ENCODE measurements at places on chromosomes 3 and 15. TPM values are rescaled to one million over a fixed set of nuclear protein-coding genes. Genes with fewer than 3 reads are reported as not detected.
A peak's percentile ranks its signal among the peaks of the same experiment; 100 is the strongest.

The NEO1 gene
- total RNA-seq, result 35.0 TPM

DNA sequence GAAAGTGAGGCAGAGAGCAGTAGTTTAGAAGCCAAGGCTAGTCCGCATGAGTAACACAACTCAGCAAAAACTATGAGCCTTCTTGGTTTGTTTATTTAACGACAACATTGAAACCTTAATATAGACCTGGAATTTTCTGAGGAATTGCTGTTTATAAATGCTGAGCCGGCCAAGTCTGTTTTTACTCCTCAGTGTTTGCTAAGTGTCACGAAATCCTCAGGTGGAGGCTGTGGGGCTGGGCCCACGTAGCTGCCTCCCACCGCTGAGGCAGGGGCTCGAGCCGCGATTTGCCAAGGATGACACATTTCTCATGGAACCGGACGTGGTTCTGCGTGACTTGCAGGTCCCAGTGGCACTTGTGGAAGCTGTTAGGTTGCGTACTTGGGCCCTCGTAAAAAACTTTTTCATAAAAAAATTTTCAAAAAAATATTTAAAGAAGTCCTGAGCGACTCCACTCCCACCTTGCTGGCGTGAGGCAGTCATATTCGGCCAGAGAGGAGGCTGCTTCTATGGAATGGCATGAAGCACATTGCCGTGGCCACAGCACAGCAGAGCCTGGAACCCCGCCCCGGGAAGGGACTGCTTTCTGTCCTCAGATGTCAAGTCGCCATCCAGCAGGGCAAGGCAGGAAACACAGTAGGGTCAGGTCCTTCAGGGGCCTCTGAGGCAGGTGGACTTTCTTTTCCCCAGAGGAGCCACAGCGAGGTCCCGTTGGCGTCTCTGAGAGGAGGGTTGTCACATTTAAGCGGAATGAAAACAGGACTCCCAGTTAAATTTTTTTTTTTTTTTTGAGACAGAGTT is 64.8 kb upstream of the PCSK6 start:
- no peak overlapping the region for H3K4me3 ChIP-seq
- DNase-seq, result no peak
- no peak overlapping the region for H3K27ac ChIP-seq
- H3K36me3 ChIP-seq, result no peaks in the 10 kb centered on the region
- no peaks in the 10 kb centered on the region for H3K4me1 ChIP-seq

The HACD2 gene
- total RNA-seq, result 19.5 TPM

DNA sequence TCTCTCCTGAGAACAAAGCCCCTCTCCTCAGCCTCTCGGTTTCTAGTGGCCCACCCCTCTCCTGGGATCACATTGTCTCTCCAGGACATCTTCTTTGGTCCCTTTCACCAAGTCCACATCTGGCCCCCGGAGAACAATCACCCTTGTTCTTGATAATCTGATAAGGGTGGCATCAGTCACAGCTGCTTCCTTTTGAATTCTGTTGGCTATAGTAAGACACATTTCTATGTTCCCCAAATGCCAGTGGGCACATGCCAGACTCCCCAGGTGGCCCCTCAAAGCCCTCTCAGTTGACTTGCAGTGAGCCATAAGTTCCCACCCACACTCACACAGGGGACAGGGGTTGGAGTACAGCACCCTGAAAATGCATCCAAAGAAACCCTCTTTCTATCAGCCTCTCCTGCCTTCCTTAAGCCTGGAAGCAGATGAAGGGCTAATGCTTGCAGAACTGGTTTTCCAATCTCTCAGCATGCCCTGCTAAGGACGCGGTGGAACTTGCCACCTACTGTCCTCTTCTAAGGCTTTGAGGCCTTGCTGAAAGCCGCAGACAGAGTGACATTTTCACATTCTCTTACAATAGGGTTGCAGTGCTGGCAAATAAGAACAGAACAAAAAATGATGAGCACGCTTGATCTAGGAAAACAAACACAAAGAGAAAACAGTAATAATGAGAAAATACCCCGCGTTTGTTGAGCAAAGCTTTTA is 101.3 kb upstream of the SLCO3A1 start:
- no peak overlapping the region for H3K4me3 ChIP-seq
- H3K36me3 ChIP-seq, result no peaks in the 10 kb centered on the region
- no peaks in the 10 kb centered on the region for H3K27me3 ChIP-seq

DNA sequence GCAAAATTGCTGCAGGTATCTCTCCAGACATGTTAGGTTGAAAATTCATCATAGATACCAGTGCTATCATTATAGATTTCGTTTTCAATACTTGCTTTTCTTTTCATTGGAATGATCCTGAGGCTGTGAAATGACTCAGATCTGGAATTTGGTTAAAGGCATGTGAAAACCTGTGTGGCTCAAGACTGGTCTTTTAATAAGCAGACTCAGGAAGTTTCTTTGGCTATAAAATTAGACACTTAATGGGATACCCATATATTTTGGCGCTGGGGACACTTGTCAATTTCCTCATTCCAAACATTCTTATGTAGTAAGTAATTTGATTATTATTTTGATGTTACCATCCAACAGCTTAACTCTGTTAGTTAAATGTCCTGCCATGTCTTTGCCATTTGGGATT is 1041.1 kb upstream of the GBE1 start:
- no peak for DNase-seq
- H3K4me3 ChIP-seq, result no peak overlapping the region
- no peaks in the 10 kb centered on the region for H3K27me3 ChIP-seq
- H3K27ac ChIP-seq, result no peak overlapping the region

- no peaks in the 10 kb centered on the region for H3K36me3 ChIP-seq
- peaks cover 16% of the 10 kb centered on the region for H3K4me1 ChIP-seq
- DNase-seq, result peak; percentile 54
- no peaks in the 10 kb centered on the region for H3K27me3 ChIP-seq
- H3K4me3 ChIP-seq, result no peak overlapping the region
Measured at GRCh38 chr15:33581032-33581431, 270.3 kb downstream of the RYR3 start.

GRCh38 chr15:27438403-27439375 is 467.7 kb downstream of the GABRG3 start:
- H3K4me3 ChIP-seq, result no peak overlapping the region
- H3K27ac ChIP-seq, result no peak overlapping the region

The SLC2A2 gene
- 0.36 TPM for total RNA-seq

DNA sequence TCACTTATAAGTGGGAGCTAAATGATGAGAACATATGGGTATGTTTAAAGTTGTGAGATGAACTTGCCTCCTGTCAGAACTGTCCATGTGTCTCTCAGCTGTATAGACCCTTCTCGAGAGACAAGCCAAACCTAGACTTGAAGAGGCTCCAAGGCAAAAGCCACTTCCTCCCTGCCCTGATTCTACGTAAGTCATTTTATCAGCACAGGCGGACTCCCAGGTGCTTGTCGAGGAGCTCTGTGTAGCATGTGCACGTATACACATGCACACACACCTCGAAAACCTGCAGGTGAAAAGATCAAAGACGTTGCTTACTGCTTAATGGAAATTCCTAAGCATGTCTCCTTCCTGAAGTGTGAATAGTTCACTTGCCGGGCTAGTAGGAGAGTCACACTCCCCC is 5.6 kb upstream of the CLEC3B start:
- no peaks in the 10 kb centered on the region for H3K36me3 ChIP-seq
- no peaks in the 10 kb centered on the region for H3K27me3 ChIP-seq
- DNase-seq, result no peak
- H3K4me3 ChIP-seq, result no peak overlapping the region
- no peak overlapping the region for H3K27ac ChIP-seq
- H3K4me1 ChIP-seq, result peaks cover 27% of the 10 kb centered on the region

The SLC22A14 gene
- 0.12 TPM for total RNA-seq

The RETNLB gene
- not detected for total RNA-seq

DNA sequence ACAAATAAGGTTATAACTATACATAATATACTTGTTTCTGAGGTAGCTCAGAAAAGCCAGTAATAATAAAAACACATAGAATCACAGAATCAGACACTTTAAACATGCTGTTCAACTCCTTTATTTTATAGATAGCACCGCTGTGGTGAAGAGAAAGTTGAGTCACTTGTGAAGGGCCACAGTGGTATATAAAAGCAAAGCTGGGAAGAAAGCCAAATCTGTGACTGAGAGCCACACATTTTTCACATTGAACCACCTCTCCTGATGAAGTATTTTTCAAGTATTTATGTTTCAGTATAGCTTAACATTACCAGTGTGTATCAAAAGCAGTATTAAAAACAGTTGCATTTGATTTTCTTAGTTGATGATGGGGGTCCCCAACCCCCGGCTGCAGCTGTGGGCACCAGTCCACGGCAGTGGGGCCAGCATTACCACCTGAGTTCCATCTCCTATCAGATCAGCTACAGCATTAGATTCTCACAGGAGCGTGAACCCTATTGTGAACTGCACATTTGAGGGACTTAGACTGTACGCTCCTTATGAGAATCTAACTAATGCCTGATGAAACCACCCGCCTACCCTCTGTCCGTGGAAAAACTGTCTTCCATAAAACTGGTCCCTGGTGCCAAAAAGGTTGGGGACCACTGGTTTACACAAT is 46.2 kb downstream of the TBL1XR1 start:
- no peak overlapping the region for H3K4me3 ChIP-seq
- H3K36me3 ChIP-seq, result no peaks in the 10 kb centered on the region
- H3K4me1 ChIP-seq, result peaks cover 14% of the 10 kb centered on the region
- DNase-seq, result no peak
- H3K27me3 ChIP-seq, result no peaks in the 10 kb centered on the region

GRCh38 chr3:162398554-162398953 is 901.9 kb downstream of the OTOL1 start:
- H3K4me3 ChIP-seq, result no peak overlapping the region
- H3K27me3 ChIP-seq, result no peaks in the 10 kb centered on the region
- no peaks in the 10 kb centered on the region for H3K4me1 ChIP-seq
- DNase-seq, result no peak
- H3K36me3 ChIP-seq, result no peaks in the 10 kb centered on the region

GRCh38 chr15:94856267-94856854 is 625.0 kb downstream of the MCTP2 start:
- no peak for DNase-seq
- H3K36me3 ChIP-seq, result no peaks in the 10 kb centered on the region
- H3K27me3 ChIP-seq, result no peaks in the 10 kb centered on the region
- H3K4me1 ChIP-seq, result peaks cover 2% of the 10 kb centered on the region
- H3K4me3 ChIP-seq, result no peak overlapping the region
- no peak overlapping the region for H3K27ac ChIP-seq

The GPR15 gene
- 0.23 TPM for total RNA-seq

- DNase-seq, result peak; percentile 46
- peak within 1 kb of the TSS; percentile 82 for H3K4me3 ChIP-seq
- H3K36me3 ChIP-seq, result no peaks in the 10 kb centered on the region
Measured at GRCh38 chr3:191329654-191330529, at the start of gene UTS2B. TSS of gene UTS2B (minus strand) at chr3:191330526. CDS start at chr3:191282189, 48,337 bp downstream.

DNA sequence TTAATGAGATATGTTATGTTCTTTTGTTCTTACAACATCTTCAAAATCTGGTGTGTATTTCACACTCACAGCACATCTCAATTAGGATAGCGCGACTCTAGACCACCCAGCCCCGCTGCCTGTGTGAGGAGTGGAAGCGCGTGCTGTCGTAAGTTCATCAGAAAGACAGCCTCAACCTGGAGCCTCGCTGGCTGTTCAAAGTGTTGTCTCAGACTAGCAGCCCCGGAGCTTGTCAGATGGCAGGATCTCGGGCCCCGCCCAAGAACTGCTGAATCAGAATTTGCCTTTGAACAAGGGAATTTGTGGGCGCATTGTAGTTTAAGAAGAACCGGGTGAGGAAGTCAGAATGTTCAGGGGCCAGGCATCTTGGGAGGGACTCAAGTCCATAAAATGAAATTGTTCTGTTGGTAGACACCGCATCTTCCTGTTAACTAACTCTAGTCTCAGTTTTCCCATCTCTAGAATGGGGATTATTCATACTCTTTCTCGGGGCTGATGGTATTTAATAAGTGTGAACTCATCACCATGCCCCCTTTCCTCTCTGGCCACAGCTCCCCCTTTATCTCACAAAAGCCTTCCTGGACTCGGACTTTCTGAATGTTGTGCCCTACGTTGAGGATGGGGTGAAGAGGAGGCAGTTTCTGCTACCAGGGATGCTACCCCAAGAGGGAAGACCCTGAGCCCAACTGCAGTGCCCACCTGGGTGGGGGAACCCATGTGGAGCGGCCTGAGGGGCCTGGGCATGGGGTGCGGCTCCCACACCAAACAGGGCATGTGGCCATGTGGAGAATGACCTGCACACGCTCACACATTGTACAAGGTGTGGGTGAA is 40.4 kb downstream of the BHLHE40 start:
- H3K4me3 ChIP-seq, result no peak overlapping the region
- H3K27ac ChIP-seq, result no peak overlapping the region
- no peak for DNase-seq

- no peaks in the 10 kb centered on the region for H3K36me3 ChIP-seq
- DNase-seq, result peak; percentile 74
- no peak overlapping the region for H3K4me3 ChIP-seq
- peaks cover 12% of the 10 kb centered on the region for H3K4me1 ChIP-seq
Measured at GRCh38 chr3:11282250-11283138, 10.3 kb downstream of the ATG7 start.

GRCh38 chr3:125129512-125129997 is 73.8 kb upstream of the HEG1 start:
- no peak overlapping the region for H3K4me3 ChIP-seq
- H3K27ac ChIP-seq, result no peak overlapping the region
- no peak for DNase-seq
- H3K27me3 ChIP-seq, result no peaks in the 10 kb centered on the region

DNA sequence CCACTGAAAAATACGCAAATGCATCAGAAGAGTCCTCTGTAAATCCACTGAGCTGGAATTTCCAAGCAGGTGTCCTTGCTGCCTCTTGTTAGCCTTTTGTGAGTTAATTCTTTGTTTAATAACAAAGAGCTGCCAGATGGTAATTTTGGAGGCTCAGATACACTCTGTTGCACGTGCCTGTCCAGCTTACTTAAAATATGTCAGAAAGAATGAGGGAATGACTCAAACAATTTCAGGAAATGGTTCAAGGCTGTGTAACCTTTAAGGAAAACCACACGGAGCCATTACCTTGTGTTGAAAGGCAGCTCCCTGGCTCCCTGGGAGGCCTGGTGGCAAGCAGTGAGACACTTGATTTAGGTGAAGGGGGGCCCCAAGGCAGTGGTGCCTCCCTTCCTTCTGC is 302.2 kb upstream of the CTDSPL start:
- no peaks in the 10 kb centered on the region for H3K4me1 ChIP-seq
- H3K4me3 ChIP-seq, result no peak overlapping the region
- no peaks in the 10 kb centered on the region for H3K27me3 ChIP-seq
- no peaks in the 10 kb centered on the region for H3K36me3 ChIP-seq
- no peak overlapping the region for H3K27ac ChIP-seq
